ENCODE measurements at places on chromosomes 2 and 18.

DNA sequence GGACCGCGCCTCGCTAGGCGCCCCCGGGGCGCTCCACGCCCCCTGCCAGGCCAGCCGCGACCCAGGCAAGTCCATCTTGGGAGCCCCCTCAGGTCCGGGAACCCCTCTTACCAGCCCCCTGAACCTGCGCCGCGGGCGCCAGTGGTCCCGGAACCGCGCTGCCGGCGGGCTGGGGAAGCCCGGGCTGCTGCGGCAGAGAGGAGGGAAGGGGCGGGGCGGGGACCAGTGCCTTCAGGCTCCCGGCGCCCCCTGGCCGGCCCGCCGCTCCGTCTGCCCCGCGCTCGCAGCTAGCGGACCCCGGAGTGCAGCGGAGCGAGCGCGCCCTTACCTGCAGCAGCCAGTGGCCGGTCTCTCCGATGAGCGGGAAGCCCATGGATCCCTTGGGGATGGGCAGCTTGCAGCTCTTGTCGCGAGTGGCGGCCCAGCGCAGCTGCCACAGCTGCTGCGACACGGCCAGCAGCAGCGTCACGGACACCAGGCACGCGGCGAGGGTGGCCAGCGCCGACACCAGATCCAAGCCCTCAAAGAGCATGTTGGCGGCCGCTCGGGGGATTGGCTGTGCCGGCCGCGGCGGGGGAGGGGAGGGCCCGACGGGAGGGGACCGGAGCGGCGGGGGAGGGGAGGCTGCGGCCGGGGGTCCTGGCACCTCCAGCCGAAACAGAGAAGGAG lies at the start of gene CYP26B1:
CYP26B1 (minus strand) TSS at position 560 of the 669 bp plus-strand sequence; CDS start at position 532, 28 bp downstream.
- no peak for DNase-seq

DNA sequence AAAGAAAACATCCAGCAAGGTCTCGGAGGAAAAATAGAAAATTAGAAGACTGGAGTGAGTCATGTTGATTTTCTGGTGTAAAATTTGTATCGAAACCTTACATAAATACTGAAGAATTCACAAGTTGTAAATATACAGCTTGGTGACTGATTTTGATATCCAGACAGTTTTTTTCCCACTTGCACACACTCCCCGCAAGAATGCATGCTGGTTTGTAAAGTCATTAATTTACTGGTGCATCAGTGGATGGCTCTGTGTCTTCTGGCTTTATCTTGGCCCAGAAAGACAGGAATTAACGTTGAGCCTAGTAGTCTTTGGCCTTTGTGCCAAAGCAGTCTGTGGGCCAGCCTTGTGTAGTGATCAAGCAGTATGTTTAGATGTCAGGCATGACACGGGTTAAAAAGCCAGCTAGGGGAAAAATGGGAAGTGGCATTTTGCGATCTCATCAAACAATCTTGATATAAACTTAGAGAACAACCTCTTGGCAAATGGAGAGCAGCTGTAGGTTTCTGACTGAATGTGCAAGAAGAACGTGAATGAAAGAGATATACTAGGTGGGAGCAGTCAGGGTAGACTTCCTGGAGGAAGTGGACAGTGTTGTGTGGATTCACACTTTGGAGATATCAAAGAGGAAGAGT lies 22.7 kb upstream of the CASP8 start:
- DNase-seq, result no peak

GRCh38 chr2:120228503-120228902 lies 5.3 kb upstream of the TMEM185B start:
- DNase-seq, result no peak

DNA sequence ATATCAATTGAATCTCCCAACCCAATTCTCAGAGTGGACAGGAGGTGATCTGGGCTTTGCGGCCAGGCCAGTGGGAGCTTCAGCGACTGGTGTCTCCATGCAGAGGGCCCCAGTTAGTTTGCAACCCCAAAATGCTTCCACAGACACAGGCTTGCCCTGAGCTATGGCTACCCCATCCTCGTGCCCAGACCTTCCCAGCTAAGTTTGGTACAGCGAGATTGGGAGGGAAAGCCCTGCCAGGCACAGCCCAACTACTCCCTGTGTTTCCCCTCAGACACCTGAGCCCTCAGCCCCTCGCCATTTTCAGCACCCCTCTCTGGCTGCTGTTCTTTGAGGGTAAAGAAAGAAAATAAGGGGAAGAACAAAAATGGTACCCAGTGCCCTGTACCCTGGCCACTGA lies 142.9 kb downstream of the TNS1 start:
- no peak for DNase-seq

- DNase-seq, result no peak
Observed at GRCh38 chr2:232873909-232874641, 4.0 kb downstream of the SNORC start.

- no peak for DNase-seq
Observed at GRCh38 chr2:73072129-73072395, 550 bp upstream of the SFXN5 start.

- DNase-seq, result no peak
Observed at GRCh38 chr18:79203017-79203605, 133.9 kb downstream of the ATP9B start.

DNA sequence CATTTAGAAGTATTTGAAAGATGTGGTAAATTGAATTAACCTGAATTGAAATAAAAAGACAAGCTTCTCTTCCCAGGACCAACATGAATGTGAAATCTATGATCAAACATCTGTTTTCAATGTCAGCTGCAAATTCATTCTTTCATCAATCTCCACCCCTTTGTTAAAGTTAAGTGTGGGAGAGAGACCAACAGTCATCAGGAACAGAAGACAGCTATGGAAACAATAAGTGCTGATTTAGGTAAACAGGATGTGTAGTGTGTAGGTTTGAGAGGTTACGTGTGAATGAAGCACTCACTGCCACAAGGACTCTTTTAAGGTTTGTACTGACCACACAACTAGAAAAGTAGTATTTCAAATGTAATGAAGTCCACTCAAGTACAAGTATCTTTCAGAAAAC lies 1659.8 kb upstream of the CELF4 start:
- no peak for DNase-seq

DNA sequence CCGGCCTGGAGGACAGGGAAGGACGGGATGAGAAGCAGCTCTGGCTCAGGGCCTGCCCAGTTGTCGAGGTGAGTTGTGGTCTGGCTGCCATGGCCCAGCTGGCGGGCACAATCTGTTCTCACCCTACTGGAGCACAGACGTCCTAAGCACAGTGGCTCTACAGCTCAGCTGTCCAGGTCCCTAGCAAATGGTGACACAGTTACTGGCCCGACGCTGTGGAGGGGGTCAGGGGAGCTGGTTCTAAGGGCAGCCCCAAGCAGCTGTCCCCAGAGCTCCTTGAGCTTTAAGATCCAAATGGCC lies 32.9 kb downstream of the KCNK3 start:
- DNase-seq, result no peak

DNA sequence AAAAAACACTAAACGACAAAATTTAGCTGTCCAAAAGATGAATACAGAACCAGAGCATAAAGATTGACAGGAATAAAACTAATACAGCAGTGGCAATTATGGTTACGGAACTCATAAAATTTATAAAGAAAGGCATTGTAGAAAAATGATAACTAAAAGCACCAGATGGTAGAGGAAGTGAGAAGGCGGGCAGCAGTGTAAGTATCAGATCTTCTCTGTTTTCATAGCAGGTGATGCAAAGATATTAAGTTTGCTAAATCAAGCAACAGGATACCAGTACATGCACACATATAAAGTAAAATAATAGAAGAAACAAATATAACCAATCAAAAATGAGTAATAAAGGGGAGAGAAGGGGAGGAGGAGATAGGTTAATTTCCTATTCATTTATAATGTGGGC lies 103.9 kb upstream of the MEX3C start:
- no peak for DNase-seq

- no peak for DNase-seq
Observed at GRCh38 chr2:169512525-169512924, 3.0 kb downstream of the KLHL41 start.

DNA sequence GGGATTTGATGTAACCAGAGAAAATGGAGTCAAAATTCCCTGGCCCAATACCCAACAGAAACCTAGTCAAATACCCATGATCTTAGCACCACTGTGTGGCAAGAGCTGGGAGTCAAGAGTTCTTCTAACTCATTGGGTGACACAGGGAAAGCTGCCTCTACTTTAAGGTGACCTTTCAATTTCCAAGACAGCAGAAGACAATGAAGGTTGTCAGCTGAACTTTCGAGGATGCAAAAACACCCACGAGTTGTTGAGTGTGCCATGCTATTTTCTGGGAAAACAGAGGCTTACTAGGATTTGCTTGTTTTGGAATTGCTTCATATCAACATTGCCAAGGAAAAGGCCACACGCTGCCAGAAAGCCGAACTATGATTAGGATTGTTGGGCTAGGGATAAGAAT lies 61.6 kb upstream of the CYRIA start:
- DNase-seq, result no peak

DNA sequence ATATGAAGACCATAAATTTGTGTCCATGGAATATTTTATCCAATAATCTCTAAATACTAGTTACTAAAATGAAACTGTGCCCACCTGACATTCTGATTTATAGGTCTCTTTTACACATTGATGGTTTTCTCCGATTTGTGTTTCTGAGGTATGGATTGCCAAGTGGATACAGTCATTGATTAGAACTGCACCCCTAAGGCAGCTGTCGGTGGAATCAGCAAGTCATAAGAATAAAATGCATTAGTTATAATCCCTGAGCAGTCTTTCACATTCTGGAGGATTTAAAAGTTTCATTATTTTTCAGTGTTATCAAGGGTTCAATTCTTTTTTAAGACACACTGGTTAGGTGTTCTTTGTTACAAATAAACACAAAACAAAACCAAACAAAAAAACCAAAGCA lies 6.0 kb downstream of the CAVIN2 start:
- DNase-seq, result no peak

DNA sequence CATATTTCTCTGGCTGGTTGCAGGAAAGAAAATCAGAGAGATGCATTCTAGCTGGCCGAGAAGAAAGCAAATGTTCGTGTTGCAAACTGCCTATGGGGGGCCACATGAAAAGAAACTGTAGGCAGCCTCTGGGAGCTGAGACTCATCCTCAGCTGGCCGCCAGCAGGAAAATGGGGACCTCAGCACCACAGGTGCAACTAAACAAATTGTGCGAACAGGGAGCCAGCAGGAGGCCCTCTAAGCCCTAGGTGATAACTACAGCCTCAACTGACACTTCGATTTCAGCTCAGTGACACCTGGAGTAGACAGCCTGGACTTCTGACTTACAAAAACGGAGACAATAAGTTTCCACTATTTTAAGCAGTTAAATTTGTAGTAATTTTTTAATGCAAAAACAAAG lies 107.3 kb downstream of the DTNB start:
- DNase-seq, result no peak

DNA sequence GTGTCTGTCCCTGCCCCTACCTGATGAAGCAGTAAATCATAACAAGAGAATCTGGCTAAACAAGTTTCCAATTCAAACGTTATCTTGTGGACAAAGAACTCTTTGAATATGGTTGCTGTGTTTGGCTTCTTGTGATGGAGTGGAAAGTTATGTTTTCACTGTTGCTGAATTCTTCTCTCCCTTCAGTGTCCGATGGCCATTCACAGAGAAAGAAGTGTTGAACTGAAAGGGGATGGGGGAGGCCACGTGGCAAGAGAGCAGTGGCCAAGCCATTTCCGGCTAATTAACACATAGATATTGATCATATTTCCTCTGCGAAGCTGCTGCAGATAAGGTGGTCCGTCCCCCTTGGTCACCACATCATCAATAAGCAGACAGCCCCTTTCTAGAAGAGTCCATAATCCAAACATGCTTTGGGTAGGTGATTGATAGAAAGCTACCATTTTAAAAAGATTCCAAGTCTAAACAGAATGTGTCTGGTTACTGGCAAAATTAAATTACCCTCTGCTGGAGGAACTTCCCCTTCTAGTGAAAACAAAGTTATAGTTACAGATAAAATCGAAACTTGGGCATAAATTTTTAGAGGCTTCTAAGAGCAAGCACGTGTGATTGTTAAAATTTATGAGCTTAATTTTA lies 36.9 kb upstream of the FZD7 start:
- DNase-seq, result no peak

DNA sequence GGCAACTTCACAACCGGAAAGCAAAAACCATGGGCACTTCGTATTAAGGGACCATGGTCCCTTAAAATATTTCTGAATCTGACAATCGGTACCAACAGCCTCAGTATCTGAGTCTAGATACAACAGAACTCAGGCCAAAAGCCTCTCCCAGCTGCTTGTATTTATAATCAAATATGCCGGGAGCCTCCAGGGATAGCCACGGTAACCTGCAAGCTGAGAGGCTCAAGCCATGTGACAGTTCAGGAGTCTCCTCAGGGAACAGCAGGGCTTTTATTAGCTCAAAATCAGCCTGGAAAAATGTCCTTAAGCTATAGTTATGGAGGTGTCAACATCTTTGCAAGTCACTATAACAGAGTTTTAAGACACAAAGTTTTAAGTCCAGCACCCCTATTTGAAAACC lies 352.8 kb upstream of the GYPC start:
- peak; percentile 66 for DNase-seq

DNA sequence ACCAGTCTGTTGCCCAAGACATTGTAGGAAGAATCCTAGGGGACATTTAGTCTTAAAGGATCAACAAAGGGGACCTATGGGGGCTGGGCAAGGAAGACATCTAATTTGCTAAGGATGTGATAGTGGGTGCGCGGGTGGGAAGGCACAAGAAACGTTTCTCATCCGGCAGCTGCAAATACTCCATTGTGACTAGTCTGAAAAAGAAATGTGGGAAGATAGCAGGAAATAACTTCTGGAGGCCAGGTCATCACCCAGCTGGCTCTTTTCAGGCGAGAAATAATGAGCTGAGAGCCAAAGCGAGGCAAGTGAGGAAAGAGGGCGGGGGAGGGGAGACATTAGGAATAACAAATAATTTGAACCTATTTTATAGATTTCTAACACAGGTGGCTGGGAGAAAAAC lies 70.3 kb upstream of the NCK2 start:
- DNase-seq, result no peak

DNA sequence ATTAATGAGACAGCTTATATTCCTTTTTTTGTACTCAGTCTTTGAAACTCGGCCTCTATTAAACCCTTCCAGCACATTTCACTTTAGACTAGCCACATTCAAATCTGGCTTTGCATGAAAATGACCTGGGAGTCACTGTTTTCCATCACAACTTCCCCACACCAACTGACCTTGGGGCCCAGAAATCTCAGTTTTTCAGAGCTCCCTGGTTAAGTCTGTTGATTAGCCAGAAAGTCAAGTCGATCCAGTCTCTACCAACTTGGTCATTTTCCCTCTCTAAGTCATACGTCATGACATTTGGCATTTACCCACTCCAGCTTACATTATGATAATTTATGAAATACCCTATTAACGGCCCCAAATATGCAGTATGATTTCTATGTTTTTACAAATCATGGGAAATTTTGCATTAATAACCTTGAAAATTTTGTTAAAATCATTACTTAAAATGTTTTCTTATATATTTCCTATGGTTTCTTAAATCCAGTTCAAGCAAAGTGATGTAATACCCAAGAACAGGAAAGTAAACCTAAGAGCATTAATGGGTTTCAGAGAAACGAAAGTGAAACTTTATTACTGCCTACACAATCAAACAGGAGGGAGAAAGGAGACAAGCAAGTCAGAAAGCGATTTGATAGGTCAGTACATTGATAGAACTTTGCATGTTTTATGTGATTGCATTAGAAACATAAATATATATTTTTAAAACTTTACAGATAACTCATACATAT lies 77.1 kb downstream of the SPATS2L start:
- DNase-seq, result no peak
